Fibroblast of the conjunctiva (primary cell): ENCODE measurements at places on chromosomes 6 and 20.

GRCh38 chr6:43481591-43482236 is 4.3 kb downstream of the TJAP1 start:
- DNase-seq = no peak

GRCh38 chr6:109794201-109794923 is 103.3 kb downstream of the FIG4 start:
- DNase-seq = peak; percentile 17

DNA sequence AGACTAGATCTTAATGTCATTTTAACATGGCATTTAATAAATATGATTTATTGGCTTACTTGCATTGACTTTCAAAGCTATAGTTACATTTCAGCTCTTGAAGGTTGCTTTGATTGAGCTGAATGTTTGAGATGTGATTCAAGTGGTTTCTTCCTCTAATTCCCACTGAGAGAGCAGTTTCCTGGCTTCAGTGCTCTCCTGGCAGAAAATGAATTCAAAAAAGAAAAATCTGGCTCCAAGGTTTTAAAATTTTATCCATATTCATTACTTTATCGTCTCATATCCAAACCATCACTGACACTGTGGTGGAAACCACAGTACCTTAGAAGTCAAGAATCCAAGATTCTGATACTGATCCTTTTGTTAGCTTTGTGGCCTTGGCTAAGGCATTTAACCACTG is 263.1 kb upstream of the HSF2 start:
- DNase-seq = no peak

- DNase-seq = no peak
Observed at GRCh38 chr6:112109262-112109661, 21.9 kb downstream of the FAM229B start.

GRCh38 chr6:106097411-106098231 is 11.5 kb downstream of the PRDM1 start:
- peak; percentile 68 for DNase-seq

GRCh38 chr6:144033816-144034735 is 26.0 kb upstream of the PLAGL1 start:
- peak; percentile 89 for DNase-seq

GRCh38 chr6:153553627-153554026 is 422.5 kb upstream of the RGS17 start:
- DNase-seq = no peak

GRCh38 chr6:93792746-93793145 is 373.4 kb upstream of the EPHA7 start:
- no peak for DNase-seq

GRCh38 chr20:56430461-56430860 is 18.4 kb downstream of the CASS4 start:
- no peak for DNase-seq

- DNase-seq = no peak
Observed at GRCh38 chr6:91304521-91304920, 717.6 kb upstream of the MAP3K7 start.

GRCh38 chr6:37483917-37484785 is 15.5 kb downstream of the CCDC167 start:
- DNase-seq = peak; percentile 16

GRCh38 chr6:33280539-33280938 is 3.6 kb downstream of the B3GALT4 start:
- no peak for DNase-seq

DNA sequence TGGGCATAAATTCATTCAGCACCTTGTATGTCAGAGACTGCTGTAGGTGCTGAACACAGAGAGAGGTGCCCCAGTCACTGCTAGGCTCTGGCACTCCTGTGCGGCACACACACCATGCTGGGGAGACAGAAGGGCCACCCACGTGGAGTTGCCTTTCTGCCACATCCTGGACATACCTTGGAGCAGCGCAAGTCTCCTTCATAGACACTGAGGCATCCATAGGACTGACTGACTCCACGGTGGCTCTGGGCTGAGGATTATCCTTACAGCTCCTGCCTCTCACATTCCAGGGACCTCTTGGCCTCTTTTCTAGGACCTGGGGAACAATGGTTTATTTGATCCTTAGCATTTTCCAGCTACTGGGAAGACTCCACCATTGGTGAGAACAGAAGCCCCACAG is 26.0 kb upstream of the SLC22A23 start:
- DNase-seq = no peak

DNA sequence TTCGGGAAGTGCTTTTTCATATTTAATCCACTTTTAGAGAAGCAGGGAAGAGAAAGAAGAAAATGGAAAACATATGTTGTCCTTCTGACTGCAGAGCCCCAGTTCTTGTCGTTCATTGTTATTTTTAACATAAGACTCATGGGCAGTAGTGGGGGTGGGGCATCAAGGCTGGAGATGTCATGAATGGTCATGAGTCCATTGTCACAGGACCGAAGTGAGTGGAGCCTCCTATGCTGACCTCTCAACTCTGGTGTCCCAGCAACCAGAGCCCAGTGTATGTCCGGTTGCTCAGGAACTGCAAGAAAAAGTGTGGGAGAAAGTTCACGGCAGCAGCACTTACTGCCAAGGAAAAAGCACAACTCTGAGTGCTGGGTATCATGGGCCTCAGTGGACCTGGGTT is 108.6 kb downstream of the BANF2 start:
- DNase-seq = peak; percentile 75

GRCh38 chr20:53990768-53991450 is 79.5 kb downstream of the BCAS1 start:
- DNase-seq = no peak

DNA sequence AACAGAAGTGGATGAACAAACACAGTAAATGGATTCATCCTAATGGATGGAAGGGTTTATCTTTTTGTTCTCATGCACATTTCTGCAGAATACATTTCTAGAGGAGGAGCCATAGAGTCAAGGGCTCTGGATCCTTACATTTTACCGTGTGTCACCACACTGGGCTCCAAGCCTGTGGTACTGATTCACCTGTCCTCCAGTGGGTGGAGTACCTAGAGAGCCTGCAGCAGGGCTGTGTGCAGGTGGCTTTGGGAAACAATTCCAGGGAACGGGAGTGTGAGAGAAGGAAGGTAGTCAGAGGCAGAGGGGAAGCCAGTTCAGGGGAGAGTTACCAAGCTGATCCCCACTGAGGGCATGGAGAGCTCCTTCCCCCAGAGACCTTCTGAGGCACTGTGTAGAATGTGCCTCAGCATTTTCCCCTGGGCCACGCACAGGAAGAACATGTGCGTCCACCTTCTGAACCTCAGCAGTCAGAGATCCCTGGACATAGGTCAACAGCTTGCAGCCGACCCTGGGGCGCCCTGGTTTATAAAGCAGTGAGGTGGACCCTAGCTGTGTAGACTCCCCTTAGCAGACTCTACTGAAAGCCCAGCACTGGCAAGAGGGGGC is 85.3 kb upstream of the SLC22A23 start:
- DNase-seq = no peak

GRCh38 chr20:44026647-44027342 is 112.1 kb downstream of the TOX2 start:
- no peak for DNase-seq

DNA sequence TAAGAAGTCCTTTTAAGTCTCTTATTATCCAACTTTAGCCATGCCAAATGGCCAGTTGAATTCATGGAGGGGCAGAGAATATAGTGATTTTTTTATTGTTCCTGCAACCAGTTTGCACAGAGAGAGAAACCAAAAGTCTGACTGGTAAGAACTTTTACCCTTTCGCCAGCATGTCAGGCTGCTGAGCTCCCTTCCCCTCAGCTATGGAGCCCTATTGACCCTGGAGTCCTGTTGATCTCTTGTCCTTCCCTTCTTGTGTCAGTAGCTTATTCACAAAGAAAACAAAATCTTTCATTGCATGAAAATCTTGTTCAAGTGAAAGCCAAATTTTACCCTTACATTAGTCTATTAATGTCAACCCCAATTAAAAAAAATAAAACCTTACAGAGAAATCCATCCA is 1.5 kb upstream of the SLC22A1 start:
- no peak for DNase-seq

DNA sequence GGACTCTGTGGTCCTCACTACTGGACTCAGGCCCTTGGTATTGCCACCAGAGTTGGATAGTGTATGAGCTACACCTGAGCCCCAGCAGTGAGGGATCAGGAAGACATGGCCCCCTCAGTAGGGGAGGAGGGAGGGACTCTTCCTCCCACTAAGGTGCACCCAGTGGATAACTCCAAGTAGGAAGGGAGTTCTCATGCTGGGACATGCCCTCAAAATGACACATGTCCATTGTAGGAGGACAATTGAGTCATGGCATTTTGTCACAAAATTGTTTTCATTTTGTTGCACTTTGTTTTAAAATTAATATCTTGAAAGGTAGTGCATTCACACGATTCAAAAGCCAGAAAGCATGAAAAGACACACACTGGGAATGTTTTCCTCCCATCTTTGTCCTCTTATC is 127.2 kb downstream of the FOXO3 start:
- DNase-seq = no peak

DNA sequence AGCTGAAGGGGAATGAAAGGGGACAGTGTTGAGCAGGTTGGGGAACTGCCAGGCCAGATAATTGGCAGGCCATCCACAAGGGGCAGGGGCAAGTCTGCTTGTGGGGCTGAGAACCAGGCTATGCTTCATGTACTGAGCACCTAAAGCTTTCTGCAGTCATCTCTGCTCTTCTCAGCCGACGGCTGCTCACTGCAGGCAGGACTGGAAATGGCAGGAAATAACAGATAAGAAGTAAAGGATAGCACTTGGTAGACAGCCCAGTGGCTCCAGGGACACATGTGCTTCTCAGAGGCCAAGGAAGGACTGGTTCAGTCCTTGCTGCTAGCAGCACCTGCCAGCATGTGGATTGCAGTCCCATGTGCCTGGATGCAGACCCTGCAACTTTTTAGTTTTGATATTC is 89.8 kb downstream of the CD164 start:
- DNase-seq = no peak

- DNase-seq = no peak
Observed at GRCh38 chr6:2102966-2103365, 142.4 kb downstream of the GMDS start.

GRCh38 chr6:32637219-32637880 is at the start of gene HLA-DQA1:
Gene HLA-DQA1 (plus strand): TSS chr6:32637406. CDS start chr6:32637459, 53 bp downstream.
- no peak for DNase-seq

DNA sequence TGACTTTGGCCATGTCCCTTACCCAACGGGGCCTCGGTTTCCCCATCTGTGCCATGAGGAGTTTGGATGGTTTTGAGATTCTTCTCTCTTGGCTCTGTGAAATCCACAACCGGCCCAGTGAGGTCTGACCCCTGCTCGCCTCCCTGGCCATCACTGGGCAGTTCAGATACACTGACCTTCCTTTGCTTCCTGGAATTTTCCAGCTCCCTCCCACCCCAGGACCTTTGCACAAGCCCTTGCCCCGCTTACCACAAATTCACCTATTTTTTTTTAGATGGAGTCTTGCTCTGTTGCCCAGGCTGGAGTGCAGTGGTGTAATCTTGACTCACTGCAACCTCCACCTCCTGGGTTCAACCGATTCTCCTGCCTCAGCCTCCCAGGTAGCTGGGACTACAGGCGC is 12.6 kb upstream of the NOL4L start:
- no peak for DNase-seq

GRCh38 chr6:62283796-62284411 is 2.1 kb downstream of the KHDRBS2 start:
- DNase-seq = no peak

DNA sequence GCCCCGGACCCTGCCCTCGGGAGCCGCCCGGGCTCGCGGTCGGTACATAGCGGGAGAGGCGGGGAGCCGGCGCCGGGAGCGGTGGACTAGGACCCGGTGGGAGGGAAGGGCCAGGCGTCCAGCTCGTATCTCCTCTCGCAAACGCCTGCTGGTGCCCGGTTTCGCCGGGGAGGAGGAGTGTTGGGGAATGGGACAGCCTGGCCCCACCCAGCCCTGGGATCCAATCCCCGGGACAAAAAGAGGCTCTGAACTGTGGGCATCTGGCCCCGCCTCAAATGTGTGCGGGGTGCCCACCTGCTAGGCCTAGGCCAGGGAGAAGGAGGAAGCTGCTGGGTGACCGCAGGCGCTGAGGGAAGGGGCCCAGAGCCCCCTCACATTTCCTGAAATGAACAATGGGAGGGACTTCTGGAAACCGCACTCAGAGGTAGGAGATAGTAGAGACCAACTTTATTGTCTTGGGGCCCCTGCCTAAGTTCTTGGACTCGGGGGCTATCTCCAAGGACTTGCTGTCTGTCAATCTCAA is at the start of gene KCNK17:
Gene KCNK17 (minus strand): TSS at position 147 of the 523 bp plus-strand sequence. CDS start 99 bp downstream, at position 48.
- DNase-seq = no peak

DNA sequence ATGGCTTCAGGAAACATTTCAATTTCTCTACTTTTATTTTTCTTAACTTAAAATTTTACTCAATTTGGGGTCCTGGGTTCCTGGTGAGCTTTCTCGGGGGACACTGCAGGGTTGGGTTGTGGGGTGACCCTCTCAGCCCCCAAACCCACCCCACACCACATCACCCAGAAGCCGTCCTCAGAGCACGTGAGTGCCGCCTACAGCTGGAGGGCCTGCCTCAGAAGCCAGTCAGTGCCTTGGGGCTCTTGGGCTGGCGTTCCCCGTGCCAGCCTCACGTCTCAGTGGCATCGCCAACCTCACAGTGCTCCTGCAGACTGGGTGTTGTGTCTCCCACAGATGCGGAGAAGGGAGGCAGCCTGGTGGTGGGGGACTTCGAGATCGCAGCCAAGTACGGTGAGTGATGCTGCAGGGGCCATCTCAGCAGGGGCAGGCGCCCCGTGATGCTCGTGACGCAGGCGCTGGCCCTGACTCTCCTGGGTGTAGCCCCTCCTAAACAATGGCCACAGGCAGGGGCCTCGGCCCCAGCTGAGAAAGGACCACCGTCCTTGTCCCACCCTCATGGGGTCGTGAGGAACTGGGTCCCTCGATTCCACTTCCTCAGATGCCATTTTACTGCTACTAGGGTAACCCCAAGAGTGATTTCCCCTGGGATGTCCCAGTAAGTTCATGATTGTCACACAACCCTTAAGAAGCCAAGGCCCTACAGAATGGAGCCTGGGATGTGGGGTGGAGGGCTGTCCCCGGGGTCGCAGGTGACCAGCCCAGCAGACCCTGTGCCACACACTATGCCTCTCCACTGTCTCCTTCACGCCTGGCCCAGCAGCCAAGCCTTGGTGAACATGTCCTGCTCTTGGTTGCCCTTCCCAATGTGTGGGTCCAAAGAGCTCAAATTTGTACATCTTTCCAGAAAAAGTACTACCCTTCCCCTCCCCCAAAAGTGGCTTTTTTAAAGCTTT is 23.8 kb upstream of the PYGB start:
- DNase-seq = no peak

DNA sequence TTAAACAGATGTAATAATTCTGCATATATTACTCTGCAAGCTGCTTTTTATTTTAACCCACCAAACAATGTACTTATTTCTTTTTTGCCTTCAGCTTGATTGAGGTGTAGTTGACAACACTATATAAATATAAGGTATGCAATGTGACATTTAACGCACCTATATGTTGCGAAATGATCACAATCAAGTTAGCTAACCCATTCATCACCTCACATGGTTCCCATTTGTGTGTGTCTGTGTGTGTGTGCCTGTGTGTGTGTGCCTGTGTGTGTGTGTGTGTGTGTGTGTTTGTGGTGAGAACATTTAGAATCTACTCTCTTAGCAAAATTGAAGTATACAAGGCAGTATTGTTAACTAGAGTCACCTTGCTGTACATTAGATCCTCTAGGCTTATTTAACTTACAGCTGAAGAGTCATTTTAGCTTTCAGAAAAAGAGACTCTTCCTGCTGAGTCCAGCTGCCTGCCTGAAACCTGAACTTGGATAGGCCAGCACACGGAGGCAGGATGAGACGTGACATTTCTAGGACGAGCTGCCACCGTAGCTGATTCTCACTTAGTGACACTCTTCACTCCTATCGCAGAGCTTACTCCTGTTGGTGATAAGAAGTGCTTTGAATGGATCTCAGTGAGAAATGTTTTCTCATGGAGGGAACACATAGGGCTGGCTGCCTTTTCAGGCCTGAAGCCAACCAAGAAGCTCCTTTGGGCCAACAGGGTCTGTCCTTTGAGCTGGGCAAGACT is 126.5 kb upstream of the RIPOR2 start:
- DNase-seq = no peak

- no peak for DNase-seq
Observed at GRCh38 chr6:71290611-71291010, 2.0 kb downstream of the OGFRL1 start.
